ENCODE measurements at places on chromosomes 3 and 15. TPM values are rescaled to one million over a fixed set of nuclear protein-coding genes. Genes with fewer than 3 reads are reported as not detected.

ST3GAL6 gene
- 0.20 TPM for total RNA-seq

DNA sequence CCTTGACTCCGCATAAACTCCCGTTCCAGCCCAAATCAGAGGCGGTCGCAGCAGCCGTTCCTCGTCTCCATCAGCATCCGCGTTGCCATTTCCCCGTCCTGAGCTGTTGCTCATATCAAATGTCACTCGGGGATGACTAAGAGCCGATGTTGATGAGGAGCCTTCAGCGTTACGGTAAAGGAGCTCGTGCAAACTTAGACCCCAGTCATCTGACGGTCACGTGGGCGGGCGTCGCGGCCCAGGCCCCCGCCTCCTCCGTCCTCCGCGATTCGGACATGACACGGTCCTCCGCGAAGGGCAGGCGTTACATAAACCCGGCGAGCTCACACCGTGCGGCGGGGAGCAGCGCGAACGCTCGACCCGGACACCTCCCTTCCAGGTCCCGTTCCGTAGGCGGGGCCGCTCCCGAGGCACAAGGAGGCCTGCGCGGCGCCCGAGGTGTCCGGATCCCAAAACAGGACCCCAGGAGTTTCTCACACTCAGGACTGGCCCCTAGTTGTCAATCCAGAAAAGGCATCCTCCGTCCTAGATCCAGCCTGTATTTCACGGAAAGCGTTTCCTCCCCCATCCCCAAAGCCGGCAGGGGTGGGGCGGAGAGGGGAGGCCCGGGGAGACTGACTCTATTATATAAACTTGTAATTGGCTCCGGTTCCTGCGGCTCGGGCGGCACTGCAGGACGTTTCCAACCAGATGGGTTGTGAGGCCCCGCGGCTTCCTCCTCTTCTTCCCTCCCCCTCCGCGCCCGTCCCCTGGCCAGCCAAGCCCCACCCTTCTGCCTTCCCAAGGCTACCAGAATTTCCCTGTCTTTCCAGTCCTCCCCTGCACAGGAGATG lies 100.0 kb upstream of the IGF1R start:
- no peaks in the 10 kb centered on the region for H3K36me3 ChIP-seq
- H3K4me3 ChIP-seq, result peak overlapping the region; percentile 62
- peaks cover 4% of the 10 kb centered on the region for H3K27me3 ChIP-seq
- no peak for DNase-seq

ANKRD63 gene
- total RNA-seq, result not detected

LSM3 gene
- total RNA-seq, result 25.8 TPM

DNA sequence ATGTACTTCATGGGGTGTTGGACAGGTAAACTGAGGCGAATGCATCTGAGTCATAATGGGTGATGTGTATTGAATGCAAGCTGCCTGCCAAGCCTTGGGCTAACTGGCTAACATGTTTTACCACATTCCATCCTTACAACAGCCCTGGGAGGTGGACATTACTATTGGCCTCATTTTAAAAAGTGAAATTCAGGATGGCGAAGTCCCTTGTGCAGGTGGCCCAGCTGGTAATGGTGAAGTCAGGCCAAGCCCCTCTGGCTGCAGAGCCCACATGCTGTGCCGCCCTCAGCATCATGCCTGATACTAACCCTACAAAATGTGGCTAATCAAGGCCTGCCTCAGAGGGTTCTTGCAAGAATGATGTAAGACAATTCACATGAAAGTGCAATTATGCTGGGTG lies 60.0 kb upstream of the CHD2 start:
- H3K4me1 ChIP-seq, result peaks cover 46% of the 10 kb centered on the region
- no peaks in the 10 kb centered on the region for H3K36me3 ChIP-seq
- no peak for DNase-seq
- H3K4me3 ChIP-seq, result peak overlapping the region; percentile 31
- H3K27ac ChIP-seq, result no peak overlapping the region

DNA sequence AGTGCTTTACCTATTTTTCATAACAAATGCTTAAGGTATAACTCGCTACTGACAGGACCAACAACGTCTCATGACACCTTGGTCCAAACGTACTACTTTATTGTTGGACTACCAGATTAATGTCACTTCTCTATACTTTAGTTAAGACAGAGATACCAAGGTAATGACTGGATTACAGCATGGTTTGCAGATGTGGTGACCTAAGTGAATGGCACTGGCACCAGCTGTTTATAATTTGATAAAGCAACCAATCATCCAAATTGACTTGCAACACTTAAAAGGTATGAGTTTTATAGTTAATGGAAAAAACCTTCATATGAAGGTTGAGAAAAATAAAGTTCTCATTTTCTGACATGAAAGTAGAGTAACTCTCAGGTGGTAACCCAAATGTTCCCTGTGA lies 209.0 kb downstream of the NEK10 start:
- H3K27ac ChIP-seq, result no peak overlapping the region
- no peak overlapping the region for H3K4me3 ChIP-seq
- no peaks in the 10 kb centered on the region for H3K27me3 ChIP-seq
- no peaks in the 10 kb centered on the region for H3K36me3 ChIP-seq
- no peak for DNase-seq
- H3K4me1 ChIP-seq, result no peaks in the 10 kb centered on the region

CTXN2 gene
- not detected for total RNA-seq

MBNL1 gene
- 391 TPM for total RNA-seq

SHC4 gene
- total RNA-seq, result 5.7 TPM

GRCh38 chr15:55562601-55563000 lies 25.5 kb downstream of the PYGO1 start:
- no peaks in the 10 kb centered on the region for H3K4me1 ChIP-seq
- H3K27ac ChIP-seq, result no peak overlapping the region
- H3K27me3 ChIP-seq, result no peaks in the 10 kb centered on the region
- H3K36me3 ChIP-seq, result no peaks in the 10 kb centered on the region

UTS2B gene
- not detected for total RNA-seq

GRCh38 chr3:181610083-181610972 lies 101.4 kb upstream of the SOX2 start:
- H3K36me3 ChIP-seq, result no peaks in the 10 kb centered on the region
- no peak for DNase-seq
- H3K27me3 ChIP-seq, result no peaks in the 10 kb centered on the region
- no peak overlapping the region for H3K4me3 ChIP-seq

- no peaks in the 10 kb centered on the region for H3K36me3 ChIP-seq
- no peak overlapping the region for H3K27ac ChIP-seq
- DNase-seq, result no peak
- no peaks in the 10 kb centered on the region for H3K27me3 ChIP-seq
- no peak overlapping the region for H3K4me3 ChIP-seq
- H3K4me1 ChIP-seq, result no peaks in the 10 kb centered on the region
These were observed 54.4 kb upstream of the EHHADH start for GRCh38 chr3:185308126-185308754.

DNA sequence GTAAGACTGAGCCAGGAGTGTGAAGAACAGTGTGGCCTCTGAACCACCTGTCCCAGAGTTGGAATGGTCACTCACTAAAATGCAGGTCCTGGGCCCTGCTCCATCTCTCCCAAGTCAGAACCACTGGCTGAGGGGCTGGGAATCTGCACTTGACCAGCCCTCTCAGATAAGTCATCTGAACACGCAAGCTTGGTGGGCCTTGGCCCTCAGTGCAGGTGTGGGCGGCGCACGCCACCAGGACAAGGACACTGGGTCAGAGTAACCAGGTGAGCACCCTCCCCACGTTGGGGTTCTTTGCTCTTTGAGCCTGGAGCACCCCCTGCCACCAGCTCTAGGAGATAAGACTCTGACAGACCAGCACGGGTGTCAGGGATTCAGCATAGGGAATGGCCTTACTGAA lies 42.7 kb downstream of the KIF9 start:
- no peak overlapping the region for H3K4me3 ChIP-seq
- H3K36me3 ChIP-seq, result no peaks in the 10 kb centered on the region
- DNase-seq, result no peak
- no peak overlapping the region for H3K27ac ChIP-seq

TMEM45A gene
- total RNA-seq, result 0.44 TPM

GPR27 gene
- 2.3 TPM for total RNA-seq

DNA sequence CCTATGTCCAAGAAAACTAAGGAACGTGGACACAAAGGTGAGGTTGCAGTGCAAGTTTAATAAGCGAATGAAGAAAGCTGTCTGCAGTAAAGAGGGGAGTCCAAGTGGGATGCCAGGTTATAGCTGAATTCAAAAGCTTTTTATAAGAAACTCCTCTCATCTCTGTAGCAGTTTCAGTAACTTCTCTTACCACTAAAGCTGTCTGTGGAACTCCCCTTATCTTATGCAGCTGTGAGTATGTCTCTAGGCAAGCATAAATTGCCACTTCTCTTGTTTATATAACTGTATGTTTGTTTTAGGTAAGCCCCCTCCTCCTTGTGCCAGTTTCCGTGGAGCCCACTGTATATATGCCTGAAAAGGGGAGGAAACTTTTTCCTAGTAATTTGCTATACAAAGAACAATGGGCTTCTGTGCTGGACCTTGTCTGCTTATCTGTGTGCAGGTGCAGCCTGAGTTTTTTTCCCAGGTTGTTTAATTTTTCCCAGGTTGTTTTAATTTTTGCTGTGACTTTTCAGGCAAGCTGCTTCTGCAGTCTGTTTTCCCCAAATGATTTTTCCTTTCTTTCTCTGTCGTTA lies 875.1 kb upstream of the EPHA6 start:
- H3K27ac ChIP-seq, result no peak overlapping the region
- no peak for DNase-seq
- no peaks in the 10 kb centered on the region for H3K36me3 ChIP-seq
- no peak overlapping the region for H3K4me3 ChIP-seq

Data from CD8-positive, alpha-beta memory T cell (primary cell).